ENCODE measurements at places on chromosomes 12 and 14. TPM values are rescaled to one million over a fixed set of nuclear protein-coding genes. Genes with fewer than 3 reads are reported as not detected.

TMEM121 gene
- polyA plus RNA-seq, result 0.13 TPM

- no peak for DNase-seq
These were observed 4.6 kb downstream of the PSEN1 start for GRCh38 chr14:73140811-73141323.

ARMH4 gene
- polyA plus RNA-seq, result 13.9 TPM

DNA sequence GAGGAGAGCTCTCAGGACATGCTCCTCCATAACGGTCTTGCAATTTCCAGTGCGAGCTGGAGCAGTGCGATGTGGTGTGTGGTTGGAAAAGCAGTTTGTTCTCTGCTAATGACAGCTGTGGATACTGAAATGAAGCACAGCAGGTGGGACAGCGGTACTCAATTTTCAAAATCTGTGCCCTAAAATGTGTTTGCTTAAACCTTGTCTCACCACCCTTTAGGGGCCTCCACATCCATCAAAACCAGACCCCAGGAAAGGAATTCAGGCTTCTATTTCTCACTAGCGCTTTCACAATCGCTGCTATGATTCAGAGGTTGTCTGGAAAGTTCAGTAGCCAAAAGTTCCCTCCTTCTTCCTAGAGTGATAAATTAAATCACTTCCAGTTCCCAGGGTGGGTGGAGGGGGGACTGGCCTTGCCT is 440.8 kb downstream of the EGLN3 start:
- no peak for DNase-seq

- peak; percentile 11 for DNase-seq
These were observed 210.3 kb downstream of the IPO8 start for GRCh38 chr12:30485230-30485890.

- no peak for DNase-seq
These were observed 30.0 kb upstream of the OR4E1 start for GRCh38 chr14:21703357-21704326.

DNA sequence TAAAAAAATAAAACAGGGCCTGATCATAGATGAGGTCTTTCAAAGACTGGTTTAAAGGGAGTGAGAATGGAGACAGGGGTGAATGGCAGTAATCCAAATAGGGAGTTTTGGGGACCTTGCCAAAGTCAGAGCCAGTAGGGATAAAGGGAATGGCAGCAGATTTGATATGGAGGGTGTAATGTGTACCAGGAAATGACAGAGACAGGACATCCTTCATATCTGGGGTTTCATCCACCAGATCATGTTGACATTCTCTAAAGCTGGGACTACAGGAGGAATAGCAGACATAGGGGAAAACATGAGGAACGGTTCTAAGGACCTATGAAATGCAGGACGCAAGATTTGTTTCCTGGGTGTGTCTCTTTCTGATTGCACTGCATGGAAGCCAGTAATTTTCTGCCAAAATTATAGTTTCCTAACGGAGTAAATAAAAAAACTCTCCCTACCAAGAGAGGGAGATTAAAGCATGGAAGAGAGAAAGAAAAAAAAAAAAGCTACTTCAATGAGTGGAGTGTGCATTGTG is 169.9 kb downstream of the PRKD1 start:
- no peak for DNase-seq

LYZ gene
- 0.16 TPM for polyA plus RNA-seq

DNA sequence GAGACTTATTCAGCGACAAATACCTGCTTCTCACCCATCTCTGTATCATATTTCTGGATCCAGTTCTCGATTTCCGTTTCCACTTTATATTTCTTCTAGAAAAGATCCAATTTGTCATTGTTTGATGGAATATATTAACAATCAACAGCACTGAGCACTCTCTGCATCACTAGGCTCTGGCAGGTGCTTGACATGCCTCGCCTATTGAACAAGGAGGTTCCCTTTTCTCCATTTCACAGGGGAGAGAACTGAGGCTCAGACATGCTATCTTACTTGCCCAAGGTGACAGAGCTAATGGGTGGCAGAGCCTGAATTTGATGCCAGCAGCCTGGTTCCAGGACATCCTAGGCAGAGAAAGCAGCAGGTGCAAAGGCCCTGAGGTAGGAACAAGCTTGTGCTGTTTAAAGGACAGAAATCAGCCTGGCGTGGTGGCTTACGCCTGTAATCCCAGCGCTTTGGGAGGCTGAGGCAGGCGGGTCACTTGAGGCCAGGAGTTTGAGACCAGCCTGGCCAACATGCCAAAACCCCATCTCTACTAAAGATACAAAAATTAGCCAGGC is 12.1 kb downstream of the RITA1 start:
- DNase-seq, result no peak

- no peak for DNase-seq
These were observed 10.7 kb downstream of the CEP170B start for GRCh38 chr14:104875811-104876210.

GRCh38 chr12:46516933-46517578 is 144.5 kb upstream of the SLC38A2 start:
- no peak for DNase-seq

- DNase-seq, result peak; percentile 99
These were observed at the start of gene PTGR2 for GRCh38 chr14:73851567-73852382. TSS of gene PTGR2 (plus strand) at chr14:73851831. CDS start at chr14:73858863, 7,032 bp downstream.

DNA sequence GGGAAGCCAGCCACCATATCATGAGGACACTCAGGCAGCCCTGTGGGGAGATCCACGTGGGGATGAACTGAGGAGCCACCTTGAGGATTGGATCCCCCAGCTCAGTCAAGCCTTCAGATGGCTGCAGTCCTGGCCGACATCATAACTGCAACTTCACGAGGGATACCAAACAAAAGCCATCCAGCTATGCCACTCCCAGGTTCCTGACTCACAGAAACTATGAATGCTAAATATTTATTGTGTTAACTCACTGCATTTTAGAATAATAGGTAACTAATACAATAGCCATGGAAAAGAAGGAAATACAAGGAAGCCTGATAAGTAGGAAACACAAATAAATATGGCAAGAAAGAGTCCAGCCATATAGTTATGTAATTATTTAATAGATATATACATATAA is 42.1 kb upstream of the FAM222A start:
- DNase-seq, result no peak

- no peak for DNase-seq
These were observed 262.9 kb downstream of the TMEM117 start for GRCh38 chr12:44098786-44099185.

DNA sequence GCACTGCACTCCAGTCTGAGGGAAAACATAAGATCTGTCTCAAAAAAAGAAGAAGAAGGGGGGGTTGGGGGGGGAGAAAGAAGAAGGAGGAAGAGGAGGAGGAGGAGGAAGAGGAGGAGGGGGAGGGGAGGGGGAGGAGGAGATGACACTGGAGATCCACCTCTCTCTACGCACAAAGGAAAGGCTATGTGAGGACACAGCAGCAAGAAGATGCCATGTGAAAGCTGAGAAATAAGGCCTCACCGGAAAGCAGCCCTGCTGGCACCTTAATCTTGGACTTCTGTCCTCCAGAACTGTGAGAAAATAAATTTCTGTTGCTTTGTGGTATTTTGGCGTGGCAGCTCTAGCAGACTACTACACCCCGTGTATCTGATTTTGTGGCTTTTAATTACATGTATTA is 477.9 kb downstream of the MED13L start:
- DNase-seq, result no peak

- DNase-seq, result no peak
These were observed 12.9 kb downstream of the C14orf93 start for GRCh38 chr14:22996768-22997654.

DNA sequence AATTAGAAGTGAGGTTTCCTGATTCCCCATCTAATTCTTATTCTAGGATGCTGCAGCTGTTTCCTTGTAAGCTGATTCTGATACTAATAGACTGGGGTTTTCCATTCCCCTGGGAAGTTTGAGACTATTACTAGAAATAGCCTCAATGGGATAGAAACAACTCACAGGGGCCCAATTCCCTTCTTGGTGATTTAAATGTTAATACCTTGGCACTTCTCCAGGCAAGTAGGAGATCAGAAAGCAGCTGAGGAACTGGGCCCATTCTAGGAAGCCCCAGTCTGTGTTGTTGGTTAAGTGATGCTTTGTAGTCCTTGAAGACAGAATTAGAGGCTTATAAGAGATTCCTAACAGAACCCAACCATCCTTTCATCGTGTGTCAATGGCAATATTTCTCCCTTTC is 407.0 kb upstream of the SEL1L start:
- DNase-seq, result no peak

DNA sequence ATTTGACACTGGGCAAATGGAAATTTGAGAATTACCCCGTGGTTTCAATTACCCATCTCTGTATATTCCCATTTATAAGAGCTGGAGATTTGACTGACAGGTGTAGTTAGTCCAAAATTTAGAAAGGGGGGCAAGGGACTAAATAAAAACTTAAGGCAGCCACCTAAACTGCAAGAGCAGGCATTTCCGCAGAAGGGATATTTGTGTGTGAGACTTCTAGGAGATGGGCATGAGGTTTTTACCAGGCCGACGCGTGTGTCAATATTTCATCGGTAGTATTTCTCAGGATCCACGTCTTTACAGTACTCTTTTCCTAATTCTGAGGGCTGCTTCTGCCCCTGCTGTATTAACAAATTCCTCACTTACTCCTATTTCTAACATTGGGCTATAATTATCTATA is 1.4 kb downstream of the FAR2 start:
- no peak for DNase-seq

DNA sequence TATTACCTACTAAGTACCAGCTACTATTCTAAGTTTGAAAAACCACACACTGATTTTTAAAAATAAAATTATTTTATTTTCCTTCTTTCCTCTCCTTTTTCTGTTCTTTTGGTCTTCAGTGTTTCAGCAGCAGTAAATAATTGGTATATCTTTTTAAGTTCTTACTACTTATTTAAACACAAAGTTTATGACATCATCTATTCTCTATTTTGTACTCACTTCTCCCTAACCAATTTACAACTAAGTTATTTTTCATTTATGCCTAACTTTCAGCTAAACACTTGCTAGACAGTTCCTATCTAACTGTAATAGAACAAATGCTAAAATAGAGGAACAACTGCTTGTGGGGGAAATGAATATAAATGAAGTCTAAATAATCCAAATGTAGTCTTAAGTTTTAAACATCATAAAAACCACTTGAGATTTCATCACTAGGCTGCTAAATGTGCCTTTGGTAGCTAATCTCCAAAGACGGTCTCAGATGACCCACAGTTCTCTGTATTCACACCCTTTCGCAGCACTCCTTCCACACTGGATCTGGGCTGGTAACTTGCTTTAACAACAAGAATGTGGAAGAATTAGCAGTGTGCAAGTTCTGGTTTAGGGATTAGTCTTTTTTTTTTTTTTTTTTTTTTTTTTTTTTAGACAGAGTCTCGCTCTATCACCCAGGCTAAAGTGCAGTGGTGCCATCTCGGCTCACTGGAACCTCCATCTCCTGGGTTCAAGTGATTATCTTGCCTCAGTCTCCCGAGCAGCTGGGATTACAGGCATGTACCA is 41.0 kb downstream of the TFCP2 start:
- no peak for DNase-seq

- no peak for DNase-seq
These were observed 163.3 kb upstream of the LHX5 start for GRCh38 chr12:113634982-113635381.

DNA sequence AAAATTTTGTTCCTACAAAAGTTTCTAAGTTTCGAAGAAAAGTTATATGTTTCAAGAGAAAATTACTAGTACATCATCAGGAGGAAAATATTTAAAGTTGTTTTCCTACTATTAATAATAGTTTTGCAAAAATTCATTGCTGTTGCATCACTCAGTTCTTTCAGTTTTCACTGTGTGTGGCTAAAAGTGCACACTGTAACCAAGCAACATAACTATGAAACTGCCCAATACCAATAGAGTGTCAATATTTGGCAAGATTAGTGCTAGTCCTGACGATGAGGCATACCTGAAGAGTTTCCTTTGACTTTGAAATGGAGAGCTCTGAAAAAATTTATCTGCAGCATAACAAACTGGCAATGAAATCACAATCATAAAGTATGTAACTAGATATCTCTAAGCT is 194.3 kb downstream of the CPNE8 start:
- no peak for DNase-seq

DNA sequence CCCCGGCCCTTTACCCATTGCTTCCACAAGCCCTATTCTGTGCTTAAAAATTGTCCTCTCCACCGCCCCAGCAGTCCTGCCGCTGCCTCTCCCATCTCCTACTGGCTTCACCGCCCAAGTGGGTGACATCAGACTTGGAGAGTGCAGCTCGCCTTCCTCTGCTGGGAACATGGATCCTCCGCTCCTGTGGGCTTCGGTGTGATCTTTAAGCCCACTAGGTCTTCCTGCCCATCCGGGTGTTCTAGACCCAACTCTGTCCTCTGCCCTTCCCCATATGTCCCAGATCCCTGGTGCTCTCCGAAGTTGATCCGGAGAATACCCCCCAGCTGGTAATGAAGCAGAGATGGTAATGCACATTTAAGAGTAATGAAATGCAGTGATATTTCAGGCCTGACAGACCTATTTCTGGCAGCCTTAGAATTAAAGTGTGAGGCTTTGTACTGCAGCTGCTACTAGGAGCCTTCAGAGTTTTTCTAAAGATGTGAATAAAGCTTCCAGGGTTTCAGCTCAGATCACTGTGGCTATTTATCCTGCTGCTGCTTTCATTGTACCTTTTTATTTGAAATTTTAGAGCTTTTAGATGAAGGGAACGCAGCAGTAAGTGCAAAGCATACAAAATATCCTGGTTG is 22.9 kb upstream of the CTDSP2 start:
- DNase-seq, result no peak

DNA sequence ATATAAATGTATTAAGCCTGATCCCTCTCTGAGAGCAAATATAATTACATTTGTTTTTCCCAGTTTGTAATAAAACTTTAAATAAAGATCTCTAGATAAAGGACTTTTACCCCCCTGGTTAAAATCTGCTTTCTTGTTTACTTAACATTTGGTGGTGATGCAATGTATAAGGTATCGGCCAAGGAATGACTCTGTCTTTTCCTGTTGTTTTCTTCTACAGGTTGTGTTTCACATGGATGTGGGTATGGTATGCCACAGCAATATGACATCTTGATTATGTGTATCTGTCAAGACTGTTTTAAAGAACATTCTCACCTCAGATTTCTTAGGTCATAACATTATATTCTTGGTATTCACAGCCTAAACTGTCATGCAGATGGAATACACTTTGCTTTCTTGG is 210.6 kb upstream of the NOVA1 start:
- no peak for DNase-seq

KLHL33 gene
- 0.15 TPM for polyA plus RNA-seq

TOMM20L gene
- polyA plus RNA-seq, result not detected

AMN gene
- 1.2 TPM for polyA plus RNA-seq

GRCh38 chr12:31773867-31774266 is 45.0 kb upstream of the AMN1 start:
- DNase-seq, result no peak

DNA sequence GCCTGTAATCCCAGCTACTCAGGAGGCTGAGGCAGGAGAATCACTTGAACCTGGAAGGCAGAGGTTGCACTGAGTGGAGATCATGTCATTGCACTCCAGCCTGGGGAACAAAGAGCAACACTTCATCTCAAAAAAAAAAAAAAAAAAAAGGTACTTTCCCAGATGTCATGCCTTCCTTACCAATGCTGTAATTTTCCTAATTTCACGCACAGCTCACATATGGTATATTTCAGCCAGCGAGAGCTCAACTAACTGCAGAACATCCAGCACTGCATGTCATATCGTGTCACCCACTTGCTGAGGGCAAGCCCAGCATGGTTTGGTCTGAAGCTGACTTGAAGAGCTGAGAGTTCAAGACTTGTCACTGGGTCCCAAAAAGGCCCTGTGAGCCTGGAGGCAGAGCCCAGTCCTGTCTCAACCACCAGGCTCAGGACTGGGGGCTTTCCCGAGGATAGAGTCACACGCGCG is 29.0 kb downstream of the NFKBIA start:
- DNase-seq, result no peak

GRCh38 chr12:14643251-14643650 is 53.1 kb downstream of the GUCY2C start:
- DNase-seq, result no peak
